Mucosa of descending colon (tissue), 3 donors: ENCODE measurements at places on chromosomes 5 and 9. TPM values are rescaled to one million over a fixed set of nuclear protein-coding genes. Genes with fewer than 3 reads are reported as not detected.

ZNF782 gene
- total RNA-seq: 9.6 TPM

ZNF608 gene
- 27.2 TPM for total RNA-seq

TSSK1B gene
- total RNA-seq: not detected

CYLC2 gene
- total RNA-seq: not detected

NIPAL4 gene
- not detected for total RNA-seq

OR1K1 gene
- total RNA-seq: not detected

SELENOP gene
- 1,113 TPM for total RNA-seq

ALDH7A1 gene
- total RNA-seq: 46.1 TPM

SIGMAR1 gene
- total RNA-seq: 49.6 TPM

TTLL11 gene
- 6.0 TPM for total RNA-seq

CAMK2A gene
- total RNA-seq: 0.93 TPM

IL5 gene
- total RNA-seq: not detected

MELK gene
- 13.8 TPM for total RNA-seq

UGCG gene
- 48.2 TPM for total RNA-seq

TLE4 gene
- total RNA-seq: 23.9 TPM

PCDHA11 gene
- not detected for total RNA-seq

PCDHAC2 gene
- total RNA-seq: 1.3 TPM
